ENCODE measurements at places on chromosomes 12 and 14. TPM values are rescaled to one million over a fixed set of nuclear protein-coding genes. Genes with fewer than 3 reads are reported as not detected.

KRT78 gene
- not detected for total RNA-seq

SIX1 gene
- total RNA-seq: not detected

FITM1 gene
- total RNA-seq: 0.86 TPM

RASSF3 gene
- 40.7 TPM for total RNA-seq

NOC4L gene
- total RNA-seq: 29.8 TPM

Measured in activated CD4-positive, alpha-beta memory T cell treated with anti-CD3 and anti-CD28 coated beads for 36 hours (primary cell).